ENCODE measurements at places on chromosomes 2 and 18. TPM values are rescaled to one million over a fixed set of nuclear protein-coding genes. Genes with fewer than 3 reads are reported as not detected.

LRATD1 gene
- not detected for total RNA-seq

COL6A3 gene
- total RNA-seq: 17.9 TPM

ADAM17 gene
- total RNA-seq: 63.7 TPM

XPO1 gene
- 199 TPM for total RNA-seq

RBKS gene
- total RNA-seq: 0.97 TPM

MAL gene
- not detected for total RNA-seq

OBSL1 gene
- 13.2 TPM for total RNA-seq

TMEM37 gene
- 0.91 TPM for total RNA-seq

All from epithelial cell of umbilical artery (primary cell).